ENCODE measurements at places on chromosomes 5 and 9.

DNA sequence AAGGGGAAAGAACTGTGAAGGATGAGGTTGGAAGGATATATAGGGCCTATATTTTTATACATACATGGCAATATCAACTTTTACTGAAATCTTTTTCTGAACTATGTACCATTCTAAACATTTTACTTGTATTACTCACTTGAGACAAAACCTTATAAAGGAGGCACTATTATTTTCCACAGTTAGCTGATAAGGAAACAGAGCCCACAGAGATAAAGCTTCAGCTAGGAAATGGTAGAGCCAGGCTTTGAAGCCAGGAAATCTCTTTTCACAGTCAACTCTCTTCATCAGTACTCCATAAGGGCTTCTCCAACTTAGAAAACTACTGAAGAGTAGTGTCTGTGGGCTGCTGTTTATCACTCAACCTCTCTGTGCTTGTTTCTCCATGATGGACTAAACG lies 613.7 kb downstream of the PRELID2 start:
- no peak for DNase-seq

DNA sequence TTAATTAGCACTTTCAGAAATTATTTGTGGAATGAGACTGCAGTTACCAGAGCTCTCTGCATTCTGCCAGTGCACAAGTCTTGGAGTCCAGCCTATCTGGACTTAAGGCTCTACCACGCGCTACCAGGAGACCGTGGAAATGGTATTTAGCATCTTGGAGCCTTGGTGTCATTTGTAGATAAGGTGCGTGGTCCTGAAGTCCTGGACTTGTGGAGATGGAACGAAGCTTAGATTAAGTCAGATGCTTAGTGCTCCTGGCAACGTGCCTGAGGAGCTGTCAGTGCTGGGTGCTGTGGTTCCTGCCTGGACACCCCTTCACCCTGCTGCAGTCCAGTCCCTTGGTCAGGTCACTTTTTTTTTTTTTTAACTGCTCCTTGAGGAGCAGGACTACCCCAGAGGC lies 59.7 kb downstream of the RCL1 start:
- DNase-seq, result no peak

GRCh38 chr9:84711398-84711777 lies 41.9 kb downstream of the NTRK2 start:
- DNase-seq, result no peak

GRCh38 chr5:4735261-4735660 lies 404.9 kb upstream of the ADAMTS16 start:
- no peak for DNase-seq

DNA sequence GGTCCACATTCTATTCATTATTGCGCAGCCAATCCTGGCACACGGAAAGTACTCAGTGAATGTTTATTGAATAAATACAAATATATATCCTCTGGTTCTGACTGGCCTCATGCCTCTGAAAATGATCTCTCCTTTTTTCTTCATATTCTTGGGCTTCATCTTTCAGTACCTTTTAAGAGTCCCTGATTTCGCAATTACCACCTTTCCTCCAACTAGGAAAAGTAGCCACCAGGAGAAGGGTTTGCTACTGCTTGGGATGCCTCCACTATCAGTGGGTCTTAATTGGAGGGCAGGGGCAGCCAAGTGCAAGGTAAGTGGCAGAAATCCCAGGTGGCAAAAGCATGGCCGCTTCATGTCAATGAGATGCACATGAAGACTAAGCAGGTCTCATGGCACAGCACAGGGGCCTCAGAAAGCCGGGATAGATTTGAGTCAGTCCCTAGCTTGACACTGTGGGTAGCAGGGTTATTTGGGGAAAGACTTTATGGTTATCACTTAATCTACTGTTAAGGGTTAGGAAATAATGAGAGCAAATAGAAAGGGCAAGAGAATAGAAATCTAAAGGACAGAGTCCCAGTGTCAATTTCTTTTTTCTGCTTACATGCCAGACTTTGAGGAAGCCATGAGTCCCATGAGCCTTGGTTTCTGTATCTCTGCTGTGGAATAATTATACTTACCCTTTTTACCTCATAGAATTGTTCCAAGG lies 361.1 kb downstream of the MAN2A1 start:
- DNase-seq, result no peak

- DNase-seq, result no peak
Measured at GRCh38 chr5:38011668-38012188, 171.9 kb upstream of the GDNF start.

DNA sequence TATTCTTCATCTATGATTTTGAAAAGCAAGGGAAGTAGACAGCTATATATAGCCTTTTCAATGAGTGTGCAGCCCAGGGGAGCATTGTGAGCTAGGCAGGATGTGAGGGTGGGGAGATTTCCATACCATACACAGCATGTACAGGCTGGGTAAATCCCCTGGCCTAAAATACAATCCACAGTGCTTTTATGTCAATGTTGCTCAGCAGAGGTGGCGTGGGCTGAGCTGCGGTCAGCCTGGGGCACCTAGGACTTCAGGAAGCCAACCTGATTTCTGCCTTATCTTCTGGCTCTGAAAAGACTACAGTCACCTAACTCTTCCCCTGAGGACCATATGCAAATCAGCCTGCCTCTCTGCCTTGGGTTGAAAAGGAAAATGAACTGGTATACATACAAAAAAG lies 6.3 kb upstream of the GARIN3 start:
- DNase-seq, result no peak

- DNase-seq, result no peak
Measured at GRCh38 chr5:57067597-57067924, 106.3 kb upstream of the GPBP1 start.

DNA sequence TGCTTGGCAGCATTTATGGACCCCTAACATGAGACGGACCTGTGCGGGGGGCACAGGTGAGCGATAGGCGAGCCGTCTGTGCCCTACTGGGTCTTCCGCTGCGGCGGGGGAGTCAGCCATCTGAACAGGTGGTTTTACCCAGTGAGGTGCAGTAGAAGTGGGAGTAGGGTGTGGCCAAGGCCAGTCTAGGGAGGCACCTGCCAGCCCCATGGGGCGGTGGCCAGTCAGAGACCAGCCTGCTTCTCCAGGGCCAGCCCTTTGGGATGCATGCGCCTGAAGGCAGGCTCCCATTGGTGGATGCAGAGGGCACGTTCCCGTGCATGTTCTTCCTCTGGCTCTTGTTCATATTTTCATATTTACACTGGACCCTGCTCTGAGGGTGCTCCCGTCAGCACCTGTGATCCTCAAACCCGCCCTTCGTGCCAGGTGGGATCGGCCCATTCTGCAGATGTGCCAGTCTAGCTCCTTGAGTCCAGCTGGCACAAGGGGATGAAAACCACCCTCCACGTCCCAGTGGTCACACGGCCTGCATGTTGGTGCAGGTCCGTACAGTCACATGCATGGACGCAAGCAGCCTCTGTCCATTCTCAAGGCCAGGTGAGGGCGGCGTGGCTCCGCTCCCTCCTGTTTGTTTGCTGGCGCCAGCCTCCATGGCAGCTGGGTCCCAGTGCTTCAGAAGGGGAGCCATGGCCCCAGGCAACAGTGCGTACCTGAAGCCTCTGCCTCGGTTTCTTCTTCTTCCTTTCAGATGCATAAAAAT lies 9.0 kb downstream of the COL5A1 start:
- no peak for DNase-seq

DNA sequence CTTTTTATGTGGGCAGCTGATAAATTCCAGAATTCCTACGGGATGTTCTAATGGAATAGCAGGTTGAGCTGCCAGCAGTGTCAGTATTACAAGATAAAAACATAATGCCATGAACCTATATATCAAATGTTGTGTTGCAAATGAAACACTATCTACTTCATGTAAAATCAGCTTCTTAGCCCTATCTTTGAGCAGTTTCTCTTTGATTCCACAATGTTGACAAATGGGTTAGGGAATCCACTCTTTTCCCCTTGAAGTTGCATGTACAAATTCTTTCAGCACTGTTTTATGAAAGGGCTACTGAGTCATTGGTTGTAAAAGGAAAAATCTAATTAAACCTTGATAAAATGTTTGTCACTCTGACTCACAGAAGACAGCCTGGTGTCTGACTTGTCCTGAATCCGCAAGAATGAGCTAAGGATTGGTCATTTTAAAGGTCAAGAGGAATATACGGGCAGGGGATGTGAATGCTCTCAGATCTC lies 950.6 kb upstream of the NUDT12 start:
- DNase-seq, result no peak

GRCh38 chr5:45639040-45639439 lies 57.1 kb downstream of the HCN1 start:
- DNase-seq, result no peak

Measured in type B pancreatic cell (in vitro differentiated cells).